ENCODE measurements at places on chromosomes 7 and 10.
A peak's percentile ranks its signal among the peaks of the same experiment; 100 is the strongest.

GRCh38 chr7:51589111-51589510 is 272.5 kb upstream of the COBL start:
- no peak for DNase-seq

GRCh38 chr7:80552031-80552694 is 40.3 kb upstream of the GNAT3 start:
- no peak for DNase-seq

GRCh38 chr7:148911626-148912025 is 27.5 kb upstream of the EZH2 start:
- no peak for DNase-seq

GRCh38 chr10:127338399-127339110 is 142.2 kb upstream of the INSYN2A start:
- no peak for DNase-seq

DNA sequence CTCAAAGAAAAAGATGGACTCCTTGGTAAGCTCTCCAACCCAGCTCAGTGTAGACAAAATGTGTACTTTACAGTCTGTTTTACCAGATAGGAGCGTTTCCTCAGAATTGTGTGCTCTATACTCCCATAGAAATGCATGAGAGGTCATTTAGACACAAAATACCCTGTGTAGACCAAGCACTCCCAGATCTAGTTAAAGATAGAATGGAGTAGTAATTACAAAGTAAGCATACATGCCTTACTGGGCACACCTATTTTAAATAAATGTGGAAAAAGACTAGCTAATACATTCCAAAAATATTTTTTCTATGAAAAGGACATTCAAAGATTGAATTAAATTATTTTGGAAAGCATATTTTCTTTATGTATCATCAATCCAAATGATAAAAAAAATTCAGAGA is 271.9 kb upstream of the DGKB start:
- DNase-seq: no peak

- DNase-seq: no peak
Observed at GRCh38 chr10:35387768-35388167, 51.5 kb downstream of the CCNY start.

DNA sequence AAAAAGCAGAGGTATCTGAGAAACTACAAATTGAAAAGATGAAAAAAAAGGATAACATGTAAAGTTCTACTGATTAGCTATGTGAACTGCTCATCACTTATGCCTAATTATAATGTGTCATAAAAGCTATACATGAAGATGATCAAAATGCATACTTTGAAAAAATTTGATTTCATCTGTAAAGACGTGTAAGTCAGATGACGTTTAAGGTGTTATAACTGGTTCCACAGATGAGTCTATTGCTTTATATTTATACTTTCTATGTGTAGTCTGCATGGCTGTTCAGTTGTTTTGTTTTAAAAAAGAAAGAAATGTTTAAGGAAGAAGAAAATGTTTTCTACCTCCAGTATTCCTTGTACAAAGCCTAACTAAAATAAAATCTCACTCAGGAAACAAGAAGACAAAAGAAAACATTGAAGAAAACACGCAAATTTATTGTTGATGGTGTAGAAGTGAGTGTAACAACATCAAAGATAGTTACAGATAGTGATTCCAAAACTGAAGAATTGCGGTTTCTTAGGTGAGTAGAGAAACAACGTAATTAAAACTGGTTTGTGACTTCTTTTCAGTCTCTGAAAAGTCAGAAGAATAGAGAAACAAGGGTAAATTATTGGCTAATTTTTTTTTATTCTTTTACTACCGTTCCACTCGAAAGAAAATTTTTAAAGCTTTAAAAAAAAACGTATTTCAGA is 38.4 kb downstream of the SLK start:
- DNase-seq: no peak

GRCh38 chr7:29329686-29330085 is 135.1 kb downstream of the CHN2 start:
- DNase-seq: no peak

GRCh38 chr7:11332186-11332864 is 358.7 kb downstream of the PHF14 start:
- DNase-seq: no peak

DNA sequence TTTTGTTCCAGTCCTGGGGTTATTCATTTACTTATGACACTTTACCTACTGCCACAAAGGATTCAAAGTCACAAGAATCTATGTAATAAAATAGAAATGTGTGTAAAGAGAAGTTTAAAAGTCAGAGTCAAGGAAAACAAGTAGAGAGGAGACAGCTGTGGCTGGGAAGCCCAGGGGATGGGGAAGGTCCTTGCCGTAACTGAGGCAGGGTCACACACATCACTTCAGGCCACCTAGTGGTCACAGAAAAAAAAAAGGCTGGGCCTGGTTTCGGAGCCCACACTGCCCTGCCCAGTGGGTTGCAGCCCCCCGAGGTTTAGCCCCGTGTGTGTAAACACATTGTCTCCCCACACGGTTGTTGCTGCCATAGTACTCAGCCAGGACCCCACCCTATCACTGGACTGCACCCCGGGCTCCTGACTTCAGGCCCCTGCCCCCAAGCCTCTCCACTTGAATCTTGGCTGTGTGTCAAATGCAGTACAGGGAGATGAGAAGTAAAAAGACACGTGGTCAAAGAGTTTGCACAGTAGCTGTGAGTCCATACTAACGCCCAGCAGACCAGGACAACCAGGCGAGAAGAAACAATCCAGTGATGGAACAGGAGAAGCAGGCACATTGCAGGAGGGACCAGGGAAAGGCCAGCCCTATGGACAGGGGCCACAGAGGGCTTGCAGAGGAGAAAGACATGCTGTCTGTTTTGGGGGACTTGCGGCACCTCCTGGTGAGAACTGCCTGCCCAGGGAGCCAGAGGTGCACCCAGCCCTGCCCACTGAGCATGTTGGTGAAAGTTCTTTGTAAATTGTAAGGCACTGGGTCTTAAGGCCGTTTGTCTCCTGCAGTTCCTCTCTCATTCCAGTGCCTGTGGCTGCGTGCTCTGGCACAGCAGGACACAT is 91.4 kb upstream of the MACROH2A2 start:
- DNase-seq: no peak

DNA sequence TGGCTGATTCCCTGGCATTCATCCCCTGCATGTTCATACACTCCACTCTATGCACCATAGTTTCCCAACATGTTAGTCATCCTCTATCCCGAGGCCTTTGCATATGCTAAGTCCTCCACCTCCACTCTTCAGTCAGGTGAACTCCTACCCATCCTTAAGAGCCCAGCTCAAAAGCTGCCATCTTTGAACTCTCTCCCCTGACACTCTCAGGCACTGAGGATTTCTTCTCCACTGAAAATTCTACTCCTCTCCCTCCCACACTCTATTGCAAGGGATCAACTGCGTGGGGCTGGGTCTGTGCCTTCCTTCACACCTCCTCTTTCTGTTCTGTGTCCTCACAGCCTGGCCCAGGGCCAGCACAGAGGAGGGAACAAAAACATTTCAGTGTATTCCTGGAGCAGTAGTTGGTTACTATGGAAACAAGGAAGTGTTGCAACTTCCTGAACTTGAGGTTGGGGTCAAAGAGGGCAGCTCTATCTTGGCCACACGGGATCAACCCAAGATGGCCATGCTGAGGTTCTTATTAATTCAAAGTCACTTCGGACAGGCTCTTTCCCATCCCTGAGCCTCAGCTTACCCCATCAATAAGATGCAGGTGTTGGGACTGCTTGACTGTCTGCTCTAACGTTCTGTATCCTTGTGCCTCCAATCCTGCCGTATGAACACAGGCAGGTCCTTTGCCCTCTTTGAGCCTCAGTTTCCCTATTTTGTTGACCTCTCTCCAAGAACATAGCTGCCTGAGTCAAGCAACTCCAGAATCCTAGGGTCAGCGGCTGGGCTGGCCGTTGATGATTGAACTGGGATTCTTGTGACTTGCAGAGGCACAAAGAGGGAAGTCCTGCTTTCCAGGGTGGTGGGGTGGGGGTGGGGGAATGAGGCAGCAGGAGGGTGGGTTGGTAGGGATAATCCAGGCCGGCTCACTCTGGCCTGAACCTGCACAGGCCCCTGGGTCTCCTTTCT is 15.5 kb downstream of the ZMIZ1 start:
- peak; percentile 94 for DNase-seq

DNA sequence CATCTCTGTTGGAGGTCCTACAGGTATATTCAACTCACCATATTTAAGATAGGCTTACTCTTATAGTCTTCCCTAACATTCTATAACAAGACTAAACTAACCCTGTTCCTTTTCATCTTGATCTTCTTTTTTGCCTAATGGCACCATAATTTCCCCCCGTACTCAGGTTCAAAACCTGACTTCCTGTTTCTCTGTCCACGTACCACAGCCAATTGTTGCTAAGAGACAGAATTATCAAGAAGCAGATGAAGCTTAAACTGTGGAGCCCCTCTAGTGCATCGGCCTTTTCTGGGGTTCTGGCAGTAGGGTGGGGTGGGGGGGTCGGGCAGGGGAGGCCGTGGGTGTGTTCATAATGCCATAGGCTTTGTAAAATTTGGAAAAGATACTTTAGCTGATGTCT is 109.2 kb downstream of the EVX1 start:
- DNase-seq: no peak

All from RCC 7860 (cell line).